ENCODE measurements at places on chromosomes 12 and 14.
A peak's percentile ranks its signal among the peaks of the same experiment; 100 is the strongest.

DNA sequence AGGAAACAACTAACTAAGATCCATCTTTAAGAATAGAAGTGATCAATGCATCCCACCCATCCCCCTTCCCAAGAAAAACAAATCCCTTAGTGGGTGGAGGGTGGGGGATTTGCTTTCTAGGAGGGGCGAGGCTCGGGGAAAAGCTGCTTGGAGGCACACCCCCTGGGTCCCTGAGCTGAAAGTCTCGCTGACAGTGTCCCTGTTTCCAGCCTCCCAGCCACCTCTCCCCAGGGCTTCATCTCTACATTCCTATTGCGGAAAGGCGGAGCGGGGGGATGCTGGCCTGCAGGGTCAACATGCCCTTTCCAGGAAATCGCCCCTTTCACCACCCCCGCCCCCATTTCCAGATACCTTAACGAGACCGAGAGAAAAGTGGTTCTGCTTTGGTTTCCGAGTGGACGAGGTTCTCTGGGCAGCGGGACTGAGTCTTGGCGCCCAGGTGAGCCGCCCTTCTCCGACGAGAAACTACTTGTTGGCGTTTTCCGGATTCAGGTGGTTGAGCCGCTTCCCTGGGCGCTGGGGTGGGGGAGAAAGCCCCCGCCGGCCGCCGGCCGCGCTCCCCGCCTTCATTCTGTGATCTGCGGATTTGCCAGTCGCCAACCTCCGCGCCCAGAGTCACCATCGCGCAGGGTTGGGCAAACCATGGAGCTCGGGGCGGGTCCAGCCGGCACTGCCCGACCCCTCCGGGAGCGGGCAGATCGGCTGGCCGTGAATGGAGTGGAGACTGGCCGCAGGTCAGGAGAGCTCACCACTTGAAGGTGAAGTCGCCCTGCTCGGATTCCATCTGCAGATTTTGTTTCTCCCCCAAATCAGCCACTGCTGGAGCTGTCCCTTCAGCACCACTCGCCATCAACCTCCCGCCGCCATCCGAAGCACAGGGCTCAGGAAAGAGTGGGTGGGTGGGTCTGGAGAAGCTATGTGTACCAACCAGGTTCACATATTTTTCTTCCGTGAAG, 505 bp downstream of the KCNC2 start:
- peak; percentile 85 for DNase-seq

DNA sequence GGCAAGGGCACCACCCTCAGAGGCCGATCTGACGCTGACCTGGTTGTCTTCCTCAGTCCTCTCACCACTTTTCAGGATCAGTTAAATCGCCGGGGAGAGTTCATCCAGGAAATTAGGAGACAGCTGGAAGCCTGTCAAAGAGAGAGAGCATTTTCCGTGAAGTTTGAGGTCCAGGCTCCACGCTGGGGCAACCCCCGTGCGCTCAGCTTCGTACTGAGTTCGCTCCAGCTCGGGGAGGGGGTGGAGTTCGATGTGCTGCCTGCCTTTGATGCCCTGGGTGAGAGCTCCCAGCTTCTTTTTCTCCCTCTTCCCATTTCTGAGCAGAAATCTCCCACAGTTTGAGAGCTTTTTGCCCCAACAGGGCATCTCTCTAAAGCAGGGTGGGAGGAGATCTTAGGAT, 1.8 kb downstream of the OAS1 start:
- DNase-seq, result no peak

DNA sequence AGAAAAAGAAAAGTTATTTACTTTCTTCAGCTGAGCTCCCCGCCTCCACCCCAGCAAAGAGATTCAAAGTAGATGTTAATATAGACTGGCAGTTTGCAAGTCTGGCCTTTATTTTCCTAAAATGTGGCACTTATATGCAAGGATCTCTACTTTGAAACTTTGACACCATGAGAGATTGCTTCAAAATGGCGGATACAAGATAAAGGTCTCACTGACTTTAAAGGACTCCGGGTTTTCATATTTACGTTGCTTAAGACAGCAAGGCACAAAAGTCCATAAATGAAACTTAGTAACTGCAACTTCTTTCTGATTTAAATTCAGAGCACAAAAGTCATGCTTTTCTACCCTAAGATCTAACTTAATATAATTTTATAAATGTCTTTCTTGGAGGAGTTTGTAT, 3.5 kb downstream of the OTX2 start:
- no peak for DNase-seq

DNA sequence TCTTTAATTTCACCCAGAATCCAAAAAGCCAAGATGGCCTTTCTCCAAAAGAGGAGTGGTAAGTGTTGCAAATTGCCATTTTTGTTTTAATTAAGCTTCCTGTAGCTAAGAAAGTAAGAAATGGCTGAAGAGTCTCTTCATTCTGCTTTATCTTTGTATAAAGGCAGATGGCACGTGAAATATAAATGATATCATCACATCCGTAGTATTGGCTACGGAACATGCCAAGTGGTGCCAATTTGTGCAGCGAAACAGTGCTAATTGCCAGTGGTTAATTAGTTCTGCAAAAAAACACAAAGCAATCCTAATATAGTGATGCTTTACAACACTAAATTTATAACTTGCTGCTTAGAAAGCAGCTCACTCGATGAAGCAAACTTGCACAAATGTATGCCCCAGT, 29.4 kb downstream of the PLEKHG7 start:
- no peak for DNase-seq

DNA sequence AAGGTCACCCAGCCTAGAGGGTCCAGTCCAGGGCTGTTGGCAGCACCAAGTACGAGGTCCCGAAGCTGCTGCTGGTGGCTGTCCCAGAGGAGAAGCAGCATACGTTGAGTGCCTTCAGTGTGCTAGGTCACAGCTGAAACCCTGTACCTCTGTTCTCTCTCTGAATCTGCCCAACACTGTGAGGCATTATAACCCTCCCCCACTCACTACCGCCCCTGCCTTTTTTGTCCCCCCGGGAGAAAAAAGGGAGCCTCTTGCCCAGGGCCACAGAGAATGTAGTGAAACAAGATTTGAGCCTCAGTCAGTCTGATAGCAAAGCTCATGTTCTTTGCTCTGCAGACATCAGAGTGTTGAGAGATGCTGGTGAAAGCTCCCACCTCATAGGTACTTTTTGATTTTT, 53.4 kb downstream of the PPP2R5C start:
- DNase-seq, result no peak

DNA sequence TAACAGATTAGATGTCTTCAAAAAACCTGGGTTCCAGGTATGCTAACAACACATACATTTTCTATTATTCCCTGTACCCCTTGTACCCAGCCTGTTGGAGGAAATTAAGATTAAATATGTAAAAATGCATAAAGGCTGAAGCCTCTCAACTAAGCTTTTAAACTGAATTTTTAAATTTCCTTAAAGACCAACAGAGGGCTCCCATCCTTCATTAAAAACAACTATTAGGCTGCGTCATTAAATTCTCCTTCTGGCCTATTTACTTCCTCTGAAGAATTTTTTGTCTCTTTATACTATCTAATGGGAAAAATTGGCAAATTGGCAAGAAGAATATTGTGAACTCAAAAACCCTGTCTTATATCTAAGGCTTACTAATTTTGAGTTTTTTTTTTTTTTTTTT, 21.8 kb downstream of the SENP1 start:
- DNase-seq, result no peak
